ENCODE measurements at places on chromosomes 12 and 14.
A peak's percentile ranks its signal among the peaks of the same experiment; 100 is the strongest.

GRCh38 chr12:124814741-124815613 lies 48.7 kb downstream of the SCARB1 start:
- peak; percentile 39 for DNase-seq

- DNase-seq = no peak
Observed at GRCh38 chr12:8970432-8970831, 18.9 kb upstream of the KLRG1 start.

DNA sequence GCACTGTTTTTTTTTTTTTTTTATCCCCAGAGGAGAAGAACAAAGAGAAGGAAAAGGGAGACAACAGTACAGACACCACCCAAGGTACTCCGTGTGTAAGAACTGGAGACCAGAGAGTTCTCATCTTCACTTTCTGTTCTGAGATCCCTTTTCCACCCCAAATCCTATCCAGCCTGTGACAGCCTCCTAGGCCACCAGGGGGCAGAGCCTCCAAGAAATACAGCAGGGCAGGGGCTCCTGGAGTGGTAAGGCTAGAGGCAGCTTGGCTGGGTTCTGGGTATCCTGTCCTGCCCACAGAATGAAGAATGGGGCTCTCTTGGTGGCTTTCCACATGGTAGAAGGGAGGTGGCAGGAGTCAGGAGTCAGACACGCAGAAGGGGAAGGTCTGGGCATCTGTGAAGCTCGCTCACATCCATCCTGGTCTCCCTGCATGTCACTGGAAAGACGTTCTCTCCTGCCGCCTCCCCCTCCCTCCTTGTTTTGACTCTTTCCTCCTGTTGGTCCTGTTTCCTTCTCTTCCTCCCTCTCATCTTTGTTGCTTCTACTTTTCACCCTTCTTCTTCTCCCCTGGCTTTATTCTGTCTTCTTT lies 12.0 kb downstream of the CLSTN3 start:
- peak; percentile 76 for DNase-seq

- DNase-seq = peak; percentile 57
Observed at GRCh38 chr14:39175445-39176262, 600 bp downstream of the PNN start.

DNA sequence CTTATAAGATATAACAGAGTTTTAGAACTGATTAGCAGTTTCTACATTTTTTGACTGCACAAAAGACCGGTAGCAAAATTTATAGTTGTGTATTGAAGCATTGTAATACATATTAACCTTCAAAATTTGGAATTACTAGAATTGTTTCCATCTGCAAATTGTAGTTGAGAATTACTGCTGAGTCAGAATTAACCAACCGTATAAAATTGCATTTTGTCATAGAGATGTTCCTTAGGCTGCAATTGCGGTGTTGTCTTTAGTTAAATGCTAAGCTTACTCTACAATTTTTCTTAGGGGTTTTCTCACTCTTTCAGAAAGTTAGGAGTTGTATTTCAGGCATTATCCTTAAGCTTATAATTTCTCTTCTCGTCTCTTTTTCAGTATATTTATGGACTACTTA lies 132.2 kb downstream of the PLEKHA5 start:
- DNase-seq = no peak

DNA sequence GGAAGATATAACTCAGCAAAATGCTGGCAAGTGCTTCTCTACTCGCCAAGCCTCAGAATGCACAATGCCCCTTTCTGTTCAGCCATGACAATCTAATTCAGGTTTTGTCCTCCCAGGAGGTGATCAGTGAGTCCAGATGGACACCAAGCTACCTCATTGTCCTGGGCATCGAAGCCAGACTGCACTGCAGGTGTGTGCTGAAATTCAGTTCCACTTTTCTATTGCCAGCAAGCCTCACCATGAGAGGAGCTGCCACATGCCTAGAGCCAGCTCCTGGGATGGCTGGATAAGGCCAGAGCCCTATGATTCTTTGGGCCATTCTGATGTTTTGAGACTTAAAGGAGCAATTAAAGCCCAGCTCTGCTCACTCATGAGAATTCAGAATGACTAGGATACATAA lies 186.7 kb downstream of the GRIN2B start:
- no peak for DNase-seq

DNA sequence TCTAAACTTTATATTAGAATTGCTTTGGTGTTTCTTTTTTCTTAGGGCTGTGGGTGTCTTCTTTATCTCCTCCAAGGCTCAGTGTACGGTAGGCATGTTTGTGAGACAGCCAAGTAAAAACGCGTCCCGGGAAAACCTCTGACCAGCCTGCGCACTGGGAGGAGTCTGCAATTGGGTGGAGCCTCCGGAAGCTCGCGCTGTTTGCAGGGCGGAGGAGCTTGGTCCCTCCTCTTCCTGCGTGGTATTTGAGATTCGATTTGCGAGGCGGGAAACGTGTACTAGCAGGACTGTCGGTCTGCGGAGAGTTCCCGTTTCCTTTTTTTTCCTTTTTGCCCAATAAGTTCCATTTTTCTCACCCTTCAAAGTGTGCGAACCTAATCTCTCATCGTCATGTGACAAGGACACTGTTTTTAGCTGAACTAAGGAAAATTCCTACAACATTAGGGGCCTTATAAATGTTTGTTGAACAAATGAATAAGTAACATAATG lies 182.1 kb upstream of the OTX2 start:
- no peak for DNase-seq

DNA sequence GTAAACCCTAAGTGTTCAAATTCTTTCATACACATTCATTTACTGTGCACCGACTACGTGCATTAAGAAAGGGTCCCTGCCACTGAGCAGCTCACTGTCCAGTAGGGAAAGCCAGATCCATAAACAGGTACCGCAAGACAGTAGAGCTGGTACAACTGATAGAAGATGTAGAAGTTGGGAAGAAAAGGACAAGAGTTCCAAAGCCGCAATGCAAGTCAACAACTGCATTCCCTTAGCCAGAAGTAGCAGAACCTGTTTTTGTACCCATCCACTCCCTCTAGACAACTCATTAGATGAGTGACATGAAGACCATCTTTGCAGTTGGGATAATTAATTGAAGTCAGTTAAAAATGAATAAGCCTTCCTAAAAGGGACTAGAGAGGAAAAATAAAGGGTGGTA lies 1.3 kb downstream of the SENP1 start:
- no peak for DNase-seq

GRCh38 chr14:91258011-91258618 lies 13.6 kb upstream of the GPR68 start:
- no peak for DNase-seq

DNA sequence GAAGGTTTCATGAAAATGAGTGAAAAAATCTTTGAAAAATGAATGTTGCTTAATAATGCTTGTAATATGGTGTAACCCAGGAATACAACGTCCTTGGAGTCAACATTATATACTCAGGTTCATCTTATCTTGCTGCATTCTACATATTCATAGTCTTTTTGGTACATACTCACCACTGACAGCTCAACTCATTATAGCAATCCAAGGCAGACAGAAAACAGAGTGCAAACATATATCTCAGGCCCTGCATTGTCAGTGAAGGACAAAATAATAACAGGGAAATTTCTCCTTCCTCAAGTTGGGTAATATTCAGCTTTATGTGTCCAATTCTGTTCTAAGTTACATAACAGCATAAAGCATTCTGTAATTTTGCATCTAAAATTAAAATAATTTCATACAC lies 1353.0 kb upstream of the SEL1L start:
- no peak for DNase-seq

DNA sequence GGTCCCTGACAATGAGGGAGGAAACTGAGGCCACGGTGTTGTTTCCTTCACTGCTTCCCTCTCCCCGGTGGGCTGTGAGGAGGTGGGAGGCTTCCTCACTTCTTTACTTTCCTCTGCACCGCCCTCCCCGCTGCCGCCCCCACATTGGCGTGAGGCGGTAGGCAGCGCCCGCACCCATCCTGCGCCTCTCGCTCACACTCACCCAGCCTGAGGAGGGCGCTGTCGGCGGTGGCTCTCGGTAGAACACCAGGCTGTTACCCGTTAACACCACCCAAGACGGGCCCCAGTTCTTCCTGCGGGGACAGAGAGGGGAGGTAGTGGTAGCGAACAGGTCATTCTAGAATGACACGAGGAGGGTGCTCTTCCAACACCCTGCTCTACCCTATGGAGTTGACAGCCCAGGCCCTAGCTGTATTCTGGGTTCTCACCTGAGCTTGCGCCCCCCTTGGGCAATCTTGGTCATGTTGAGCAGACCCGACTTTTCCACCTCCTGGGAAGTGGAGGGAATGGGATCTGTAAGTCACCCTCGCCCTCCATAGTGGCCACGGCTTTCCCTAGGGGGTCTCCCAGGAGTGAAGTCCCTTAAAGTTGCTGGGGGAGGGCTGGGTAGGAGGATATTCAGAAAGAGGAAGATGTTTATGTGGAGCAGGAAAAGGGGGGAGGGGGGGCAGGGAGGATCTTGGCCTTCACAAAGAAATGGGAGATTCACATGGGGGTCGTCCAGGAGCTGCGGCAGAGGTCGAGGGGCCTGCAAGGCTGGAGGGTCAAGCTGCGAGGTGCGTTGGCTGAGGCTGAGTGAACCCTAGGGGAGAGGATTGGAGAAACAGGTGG lies 3.3 kb downstream of the ARHGAP9 start:
- DNase-seq = no peak

DNA sequence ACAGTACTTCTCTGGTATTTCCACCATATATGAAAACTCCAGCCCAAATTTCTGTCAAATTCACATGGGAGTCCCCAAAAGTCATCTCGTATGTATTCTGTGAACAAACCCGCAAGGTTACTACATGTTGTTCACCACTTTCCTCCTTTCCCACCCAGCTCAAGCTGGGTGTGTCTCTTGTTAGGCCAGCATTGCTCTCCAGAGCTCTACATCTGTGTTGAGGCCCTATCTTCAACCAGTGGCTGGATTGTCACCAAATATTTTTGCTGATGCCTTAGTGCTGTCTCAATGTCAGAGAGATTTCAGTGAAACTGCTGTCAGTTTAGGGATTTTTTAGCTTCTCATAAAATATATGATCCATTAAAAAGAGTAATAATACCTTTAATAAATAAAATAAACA lies 230.9 kb downstream of the BTG1 start:
- DNase-seq = no peak

DNA sequence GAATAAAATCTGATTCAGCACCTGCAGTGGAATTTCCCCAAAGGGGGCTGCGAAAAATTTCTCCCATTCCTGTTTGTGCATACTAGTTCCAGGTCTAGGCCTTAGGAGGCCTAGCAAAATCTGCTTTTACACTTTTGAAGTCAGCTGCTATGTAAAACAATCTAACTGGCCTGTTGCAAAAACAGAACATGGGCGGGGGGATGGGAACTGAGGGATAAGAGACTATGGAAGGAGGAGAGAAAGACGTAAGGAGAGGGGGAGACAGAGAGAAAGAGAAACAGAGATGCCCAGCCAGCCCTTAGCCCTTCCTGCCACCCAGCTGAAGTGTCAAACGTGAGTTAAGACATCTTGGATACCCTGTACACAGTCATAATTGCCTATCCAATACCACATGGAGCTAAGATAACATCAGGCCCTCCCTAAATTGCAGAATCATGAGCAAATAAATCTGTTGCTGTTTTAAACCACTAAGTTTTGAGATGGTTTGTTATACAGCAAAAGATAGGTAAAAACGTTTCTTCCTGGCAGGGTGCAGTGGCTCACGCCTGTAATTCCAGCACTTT lies 45.6 kb downstream of the SPTLC2 start:
- no peak for DNase-seq

DNA sequence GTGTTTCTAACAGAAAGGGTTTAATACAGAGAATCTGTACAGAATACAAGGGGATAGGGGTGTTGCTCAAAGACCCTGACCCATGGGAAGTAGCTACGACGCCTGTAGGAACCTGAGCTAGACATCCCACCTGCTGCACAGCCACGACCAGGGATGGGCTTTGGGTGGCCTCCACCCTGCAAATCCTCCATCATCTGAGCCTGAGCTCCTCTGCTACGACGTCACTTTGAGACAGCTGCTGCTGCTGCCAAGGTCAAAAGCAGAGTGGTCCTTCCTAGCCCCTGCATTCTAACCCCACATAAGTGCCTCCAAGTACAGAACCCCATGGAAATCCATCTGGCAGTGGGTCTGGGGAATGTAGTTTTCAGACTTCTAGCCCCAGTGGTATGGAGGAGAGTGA lies 43.8 kb downstream of the JAG2 start:
- DNase-seq = no peak

Data from NCI-H2171 treated with DMSO at 0.1 percent for 48 hours (cell line).